Smooth muscle cell of trachea (primary cell): ENCODE measurements at places on chromosomes 5 and 9. TPM values are rescaled to one million over a fixed set of nuclear protein-coding genes. Genes with fewer than 3 reads are reported as not detected.

EXOSC3 gene
- total RNA-seq = 31.3 and 33.4 TPM in 2 replicates

TSSK1B gene
- 0.15 and 0.50 TPM in 2 replicates for total RNA-seq

LMX1B gene
- not detected in 2 replicates for total RNA-seq

FAM169A gene
- total RNA-seq = 0.17 and 0.29 TPM in 2 replicates

ARL14EPL gene
- not detected in 2 replicates for total RNA-seq

ZBED3 gene
- total RNA-seq = 2.8 and 3.1 TPM in 2 replicates
